NCI-H748 treated with DMSO at 0.1 percent for 48 hours (cell line): ENCODE measurements at places on chromosomes 5 and 9.

- DNase-seq, result no peak
Measured at GRCh38 chr9:79799691-79800335, 228.0 kb downstream of the TLE4 start.

GRCh38 chr5:55187370-55187769 lies 14.4 kb upstream of the CDC20B start:
- DNase-seq, result peak; percentile 75

- no peak for DNase-seq
Measured at GRCh38 chr5:167943343-167943742, 348.1 kb upstream of the WWC1 start.

DNA sequence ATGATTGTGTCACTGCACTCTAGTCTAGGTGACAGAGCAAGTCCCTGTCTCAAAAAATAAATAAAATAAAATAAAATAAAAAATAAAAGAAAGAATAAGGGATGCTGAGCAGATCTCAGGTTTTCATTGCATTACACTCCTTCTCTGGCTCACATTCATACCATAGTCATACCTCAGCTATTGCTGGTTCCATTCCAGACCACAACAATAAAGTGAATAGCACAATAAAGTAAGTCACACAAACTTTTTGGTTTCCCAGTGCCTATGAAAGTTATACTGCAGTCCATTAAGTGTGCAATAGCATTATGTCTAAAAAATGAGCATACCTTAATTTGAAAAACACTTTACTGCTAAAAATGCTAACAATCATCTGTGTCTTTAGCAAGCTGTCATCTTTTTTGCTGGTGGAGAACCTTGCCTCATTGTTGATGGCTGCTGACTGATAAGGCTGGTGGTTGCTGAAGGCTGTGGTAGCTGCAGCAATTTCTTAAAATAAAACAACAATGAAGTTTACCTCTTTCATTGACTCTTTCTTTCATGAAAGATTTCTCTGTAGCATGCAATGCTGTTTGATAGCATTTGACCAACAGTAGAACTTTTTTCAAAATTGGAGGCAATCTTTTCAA lies 415.7 kb downstream of the ZNF608 start:
- DNase-seq, result no peak

DNA sequence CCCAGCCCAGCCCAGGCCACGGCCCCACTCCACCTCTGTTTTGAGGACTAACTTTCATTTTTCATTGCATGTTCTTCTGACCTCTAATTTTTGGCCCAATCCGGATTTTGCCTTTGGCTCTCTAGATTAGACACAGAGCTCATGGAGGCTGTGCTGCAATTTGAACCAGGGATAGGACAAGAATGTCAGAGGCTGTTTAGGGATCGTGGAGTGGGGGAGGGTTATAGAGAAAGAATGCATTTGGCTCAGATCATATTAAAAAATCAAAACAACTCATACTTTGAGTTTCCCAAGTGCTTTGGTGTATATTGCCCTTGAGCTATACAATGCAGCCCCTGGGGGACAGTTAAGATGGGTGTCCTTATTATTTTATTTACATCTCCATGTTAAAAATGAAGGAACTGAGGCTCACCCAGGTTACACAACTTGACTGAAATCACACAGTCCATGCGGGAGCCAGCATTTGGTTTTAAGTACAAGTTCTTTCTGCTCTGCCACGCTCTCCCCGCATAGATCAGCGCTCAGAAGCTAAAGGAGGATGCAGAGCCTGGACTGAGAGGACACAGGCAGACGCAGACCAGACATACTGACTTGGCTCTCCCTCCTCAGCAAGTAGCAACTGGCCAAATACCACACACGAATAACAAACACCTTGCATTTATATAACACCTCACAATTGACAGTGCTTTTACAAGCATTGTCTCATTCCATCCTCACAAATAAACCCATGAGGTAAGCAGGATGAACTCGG lies 126.4 kb upstream of the RAI14 start:
- no peak for DNase-seq

- no peak for DNase-seq
Measured at GRCh38 chr9:1879501-1879900, 135.6 kb upstream of the SMARCA2 start.
